ENCODE measurements at places on chromosomes 4 and X. TPM values are rescaled to one million over a fixed set of nuclear protein-coding genes. Genes with fewer than 3 reads are reported as not detected.

Gene PPP1R2C
- 6.0 TPM for total RNA-seq

Gene OGT
- 323 TPM for total RNA-seq

Gene ABCG2
- total RNA-seq, result 0.10 TPM

Gene DBET
- not detected for total RNA-seq

Gene VCX3B
- not detected for total RNA-seq

Gene HMGN5
- 0.21 TPM for total RNA-seq

Gene RHOXF2B
- under 0.01 TPM for total RNA-seq

Gene SORCS2
- 0.10 TPM for total RNA-seq

Gene DNAJB14
- total RNA-seq, result 70.1 TPM

Gene TNMD
- total RNA-seq, result not detected

Gene SLC4A4
- total RNA-seq, result 1.3 TPM

Gene PASD1
- not detected for total RNA-seq

Gene PGAM4
- total RNA-seq, result not detected

Gene CYBB
- total RNA-seq, result 284 TPM

Gene ERAS
- not detected for total RNA-seq

Gene NAT8L
- total RNA-seq, result 0.10 TPM

Gene P2RY4
- total RNA-seq, result not detected

Gene SULT1B1
- 8.1 TPM for total RNA-seq

Gene ELF2
- 162 TPM for total RNA-seq

Gene ZCCHC12
- total RNA-seq, result not detected
